ENCODE measurements at places on chromosomes 4 and X. TPM values are rescaled to one million over a fixed set of nuclear protein-coding genes. Genes with fewer than 3 reads are reported as not detected.

The NR3C2 gene
- 0.11 TPM for total RNA-seq

DNA sequence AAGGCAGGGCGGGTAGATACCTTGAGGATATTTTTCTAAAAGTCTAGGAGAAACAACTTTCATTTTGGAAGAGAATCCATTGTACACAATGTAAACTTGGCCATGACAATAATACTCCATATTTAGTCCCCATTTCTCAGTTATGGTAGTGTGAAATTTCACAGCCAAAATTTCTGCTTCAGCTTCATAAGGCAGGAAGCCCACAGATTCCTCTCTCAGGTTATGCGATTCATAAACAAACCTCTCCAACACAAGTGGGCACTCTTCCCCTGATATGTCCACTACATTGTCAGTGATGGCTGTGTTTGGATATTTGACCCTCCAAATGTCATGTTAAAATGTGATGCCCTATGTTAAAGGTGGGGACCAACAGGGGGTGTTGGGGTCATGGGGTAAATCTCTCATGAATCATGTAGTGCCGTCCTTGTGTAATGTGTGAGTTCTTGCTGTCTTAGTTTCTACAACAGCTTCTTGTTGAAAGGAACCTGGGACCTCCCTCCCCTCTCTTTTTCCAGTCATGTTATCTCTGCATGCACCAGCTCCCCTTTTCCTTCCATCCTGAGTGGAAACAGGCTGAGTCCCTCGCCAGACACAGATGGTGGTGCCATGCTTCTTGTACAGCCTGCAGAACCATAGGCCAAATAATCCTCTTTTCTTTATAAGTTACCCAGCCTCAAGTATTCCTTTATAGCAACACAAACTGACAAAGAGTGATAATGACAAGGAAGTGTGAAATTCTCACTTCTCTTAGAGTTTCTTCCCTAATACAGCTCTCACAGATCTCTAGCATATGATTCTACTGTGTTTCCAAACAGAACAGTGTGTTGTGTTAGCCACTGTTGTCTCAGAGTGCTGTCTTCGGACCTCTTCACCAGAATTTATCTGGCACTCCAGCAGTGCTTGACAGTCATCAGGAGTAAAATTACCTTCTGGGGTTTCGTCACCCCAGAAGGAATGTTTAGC, 598.4 kb upstream of the GNPDA2 start:
- no peak for DNase-seq

The KDM6A gene
- total RNA-seq = 11.9 TPM

DNA sequence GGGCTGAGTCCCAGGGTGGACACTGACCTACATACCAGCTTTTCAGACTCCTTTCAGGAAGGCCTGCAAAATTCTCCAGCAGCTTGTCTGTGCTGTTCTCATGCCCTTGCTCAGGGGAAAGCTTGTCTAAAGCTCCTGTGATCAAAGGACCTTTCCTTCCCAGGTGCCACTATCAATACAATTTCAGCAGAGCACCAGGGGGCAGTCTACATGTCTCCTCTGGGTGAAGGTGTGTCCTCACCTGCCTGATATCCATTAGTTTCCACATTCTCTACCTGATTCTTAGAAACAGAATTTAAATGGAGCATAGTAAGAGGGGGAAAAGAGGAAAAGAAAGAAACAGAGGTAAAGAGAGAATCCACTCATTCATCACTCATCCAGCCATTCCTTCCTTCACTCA, 114.2 kb downstream of the PPARGC1A start:
- DNase-seq = no peak

The TLR6 gene
- total RNA-seq = 1.5 TPM

DNA sequence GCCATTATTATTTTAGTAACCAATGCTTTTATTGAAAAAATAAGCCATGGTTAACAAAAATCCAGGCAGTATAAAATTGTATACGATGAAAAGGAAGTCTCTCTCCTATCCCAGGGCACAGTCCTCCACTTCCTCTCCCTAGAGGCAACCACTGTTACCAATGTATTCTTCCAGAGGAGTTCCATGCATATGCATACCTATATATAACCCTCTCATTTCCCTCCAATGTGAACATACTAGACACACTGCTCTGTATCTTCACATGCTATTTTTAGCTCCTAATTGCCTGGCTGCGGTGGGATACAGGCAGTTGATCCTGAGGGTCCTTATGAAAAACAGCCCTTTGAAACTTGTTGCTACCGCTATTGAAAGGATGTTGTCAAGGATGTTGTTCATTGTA, 33.8 kb downstream of the PRPS1 start:
- no peak for DNase-seq
